Progenitor cell of endocrine pancreas (in vitro differentiated cells): ENCODE measurements at places on chromosomes 1 and 21. TPM values are rescaled to one million over a fixed set of nuclear protein-coding genes. Genes with fewer than 3 reads are reported as not detected.

GRCh38 chr1:21366288-21366687, 73.6 kb upstream of the NBPF3 start:
- no peak for DNase-seq

KCNA2 gene
- total RNA-seq, result 0.05 TPM in 1 of 2 replicates, not detected in the other

PCAT6 gene
- 5.6 and 5.7 TPM in 2 replicates for total RNA-seq

CELA2A gene
- total RNA-seq, result not detected in 2 replicates

IGSF21 gene
- not detected in 2 replicates for total RNA-seq

GRCh38 chr1:76595024-76595423, 272.3 kb upstream of the ST6GALNAC5 start:
- DNase-seq, result no peak

DNA sequence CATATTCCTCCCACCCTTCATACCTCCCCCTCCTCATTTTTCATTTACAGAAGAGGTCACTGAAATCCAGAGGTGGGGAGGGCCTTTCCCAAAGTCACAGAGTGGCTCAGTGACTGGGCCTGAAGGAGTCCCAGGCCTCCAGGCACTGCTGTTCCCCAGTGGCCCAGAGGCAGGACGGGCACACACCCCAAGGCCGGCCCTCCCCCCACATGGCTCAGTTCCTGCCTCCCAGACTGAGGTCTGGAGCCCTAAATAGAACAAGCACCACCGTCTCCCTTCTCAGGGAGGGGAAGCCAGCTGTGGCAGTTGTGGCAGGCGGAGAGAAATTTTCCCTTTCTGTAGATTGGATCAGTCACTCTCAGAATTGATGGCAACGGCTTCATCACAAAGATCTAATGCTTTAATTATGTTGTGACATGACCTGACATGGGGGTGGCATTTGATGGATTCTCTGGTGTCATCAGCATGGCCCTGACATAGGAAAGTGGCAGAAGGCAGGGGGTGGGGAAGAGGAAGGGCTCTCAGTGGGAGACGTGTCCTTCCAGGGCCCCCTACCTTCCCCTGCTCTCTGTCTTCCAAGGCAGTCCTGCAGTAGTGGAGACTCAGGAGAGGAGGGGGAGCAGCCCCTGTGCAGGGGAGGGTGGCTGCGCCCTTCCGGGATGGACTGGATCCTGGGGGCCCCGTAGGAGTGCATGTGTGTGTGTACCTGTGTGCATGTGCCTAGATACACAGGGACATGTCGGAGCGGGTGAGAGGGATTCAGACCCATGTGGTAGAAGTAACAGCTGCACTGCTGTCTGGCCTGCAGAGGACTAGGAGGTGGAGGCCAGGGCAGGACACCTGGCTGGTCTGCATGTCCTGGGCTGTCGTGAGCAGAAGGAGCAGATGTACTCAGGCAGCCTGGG, 41.2 kb upstream of the FOXO6 start:
- no peak for DNase-seq

GRCh38 chr1:117346206-117346928, 20.9 kb upstream of the MAN1A2 start:
- DNase-seq, result no peak

- no peak for DNase-seq
Measured at GRCh38 chr1:2210786-2211185, 16.2 kb upstream of the FAAP20 start.
